Stimulated activated CD8-positive, alpha-beta memory T cell treated with anti-CD3 and anti-CD28 coated beads, Interleukin-2, amount 100 ng/mL, for 1 hour (primary cell): ENCODE measurements at places on chromosomes 12 and 14.

GRCh38 chr12:93676408-93677194, 574 bp upstream of the CRADD start:
- DNase-seq, result no peak

- no peak for DNase-seq
Observed at GRCh38 chr12:104669851-104670337, 213.1 kb downstream of the CHST11 start.

DNA sequence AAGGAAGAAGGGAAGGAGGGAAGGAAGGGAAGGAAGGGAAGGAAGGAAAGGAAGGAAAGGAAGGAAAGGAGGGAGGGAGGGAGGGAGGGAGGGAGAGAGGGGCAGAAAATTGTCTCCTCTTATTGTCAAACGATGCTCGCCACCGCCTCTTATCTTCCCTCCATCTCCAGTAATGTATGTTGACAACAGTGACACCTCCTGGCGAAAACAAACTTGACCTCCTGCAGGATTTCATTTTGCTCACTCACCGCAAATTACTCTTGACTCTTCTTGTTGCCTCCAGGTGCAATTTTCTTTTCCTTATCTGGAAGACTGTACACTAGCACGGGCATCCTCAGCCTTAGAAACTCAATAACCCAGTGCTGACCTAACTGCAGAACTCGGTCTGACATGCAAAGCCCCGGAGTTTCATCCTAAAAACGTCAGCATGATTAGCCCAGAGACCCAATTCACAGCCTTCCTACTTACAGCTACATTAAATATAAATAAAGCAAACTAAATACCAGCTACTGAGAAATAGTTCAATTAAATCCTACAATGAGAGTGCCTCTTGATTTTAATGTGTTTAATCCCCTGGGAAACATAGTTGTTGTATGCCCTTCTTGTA, 512.4 kb upstream of the TMPO start:
- DNase-seq, result no peak

DNA sequence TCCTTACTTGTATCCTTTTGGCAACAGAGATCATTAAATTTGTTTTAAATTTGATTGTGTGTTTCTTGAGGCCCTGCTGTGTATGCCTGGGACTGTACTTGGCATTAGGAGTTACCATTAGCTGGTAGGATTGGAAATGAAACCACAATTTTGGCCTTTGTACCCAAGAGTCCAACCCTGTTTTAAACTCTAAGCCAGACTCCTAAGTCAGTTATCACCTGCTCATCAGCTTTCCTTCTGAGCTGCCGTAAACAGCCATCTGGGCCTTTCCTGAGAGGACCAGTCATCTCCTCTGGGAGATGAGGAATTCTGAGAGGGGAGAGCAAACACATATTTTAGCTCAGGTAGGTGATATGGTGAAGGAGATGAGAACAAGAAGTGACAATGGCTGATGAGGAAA, 74.3 kb upstream of the SRSF5 start:
- no peak for DNase-seq

DNA sequence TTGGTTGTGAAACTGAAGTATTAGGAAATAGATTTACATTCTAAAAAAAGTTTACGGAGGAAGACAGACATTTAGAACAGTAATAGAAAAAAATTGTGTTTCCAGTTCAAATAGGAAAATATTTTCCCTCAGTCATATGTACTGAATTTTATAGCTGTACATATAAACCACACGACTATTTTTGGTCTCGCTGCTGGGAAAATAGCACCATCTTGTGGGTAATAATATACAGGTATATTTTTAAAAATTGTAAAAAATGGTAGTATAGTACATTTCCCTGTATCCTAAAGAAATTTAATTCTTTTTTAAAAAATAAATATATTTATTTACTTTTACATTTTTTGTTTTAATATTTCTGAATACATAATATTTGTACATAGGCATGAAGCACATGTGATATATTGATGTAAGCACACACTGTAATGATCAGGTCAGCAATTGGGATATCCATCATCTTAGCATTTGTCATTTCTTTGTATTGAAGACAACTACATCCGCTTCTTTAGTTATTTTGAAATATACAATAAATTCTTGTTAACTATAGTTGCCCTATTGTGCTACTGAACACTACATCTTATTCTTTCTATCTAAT, 168.6 kb downstream of the ALX1 start:
- DNase-seq, result no peak

DNA sequence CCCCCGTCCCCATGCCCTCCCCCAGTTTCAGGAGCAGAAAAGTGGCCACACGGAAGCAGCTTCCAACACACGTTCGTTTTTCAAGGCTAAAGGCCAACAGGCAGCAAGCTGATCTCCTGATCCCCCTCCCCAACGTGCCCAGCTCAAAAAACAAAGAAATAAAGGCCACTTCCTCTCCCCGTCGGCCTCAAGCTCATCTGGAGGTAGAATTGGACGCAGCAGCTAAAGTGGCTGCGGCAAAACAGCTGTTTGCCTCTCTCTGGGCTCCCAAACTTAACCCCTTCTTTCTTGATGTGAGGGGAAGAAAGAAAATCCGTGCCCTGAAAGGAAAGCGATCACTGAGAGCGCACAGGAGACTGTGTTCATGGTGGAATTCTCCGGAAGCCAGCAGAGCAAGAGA, 66.3 kb downstream of the SCARB1 start:
- no peak for DNase-seq

DNA sequence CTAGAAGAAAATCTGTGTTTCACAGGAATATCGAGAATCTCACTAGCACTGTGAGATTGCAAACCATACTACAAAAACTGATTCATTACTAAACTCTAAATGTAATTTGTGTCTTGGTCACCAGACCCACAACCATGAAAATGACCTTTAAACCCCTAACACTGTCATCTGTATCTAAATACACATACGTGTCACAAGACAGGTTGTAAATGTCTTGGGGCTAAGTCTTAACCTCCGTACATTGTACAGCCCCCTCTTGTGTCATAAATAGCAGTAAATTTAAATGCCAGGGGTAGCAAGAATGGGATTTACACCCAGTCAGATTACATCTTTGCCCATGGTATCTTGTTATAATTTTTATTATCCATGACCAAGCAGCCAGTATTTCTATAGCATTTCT, 117.3 kb downstream of the GPR135 start:
- no peak for DNase-seq

- DNase-seq, result no peak
Observed at GRCh38 chr14:20277409-20277808, 28.3 kb downstream of the TTC5 start.

DNA sequence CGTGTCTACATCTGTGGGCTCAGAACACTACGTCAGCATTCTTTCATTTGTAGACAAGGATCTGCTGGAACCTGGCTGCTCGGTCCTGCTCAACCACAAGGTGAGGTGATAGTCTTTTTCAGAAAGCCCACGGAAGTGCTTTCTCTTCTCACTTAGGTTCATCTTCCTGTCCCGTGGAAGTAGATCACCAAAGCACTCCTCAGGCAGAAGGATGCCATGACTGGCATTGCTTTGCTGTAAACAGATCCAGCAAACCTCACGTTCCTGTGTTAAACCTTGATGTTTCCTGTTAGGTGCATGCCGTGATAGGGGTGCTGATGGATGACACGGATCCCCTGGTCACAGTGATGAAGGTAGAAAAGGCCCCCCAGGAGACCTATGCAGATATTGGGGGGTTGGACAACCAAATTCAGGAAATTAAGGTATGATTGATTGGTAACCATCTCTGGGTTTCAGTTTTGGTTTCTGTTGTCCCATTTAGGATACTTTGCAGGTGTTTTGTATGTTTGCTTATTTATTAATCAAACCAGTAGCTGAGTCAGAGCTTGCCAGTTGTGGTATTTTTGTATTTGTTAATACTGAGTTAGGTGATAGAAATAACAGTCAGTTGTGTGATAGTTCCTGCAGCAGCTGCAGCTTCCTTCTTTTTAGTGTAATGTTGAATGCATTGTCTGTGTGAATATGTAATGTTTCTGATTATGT, 7.5 kb downstream of the PSMC1 start:
- DNase-seq, result no peak

GRCh38 chr14:61712137-61712536, 16.8 kb downstream of the HIF1A start:
- DNase-seq, result no peak

- DNase-seq, result no peak
Observed at GRCh38 chr12:96197503-96198272, 3.5 kb downstream of the ELK3 start.
